ENCODE measurements at places on chromosomes 12 and 14.

- DNase-seq: no peak
Observed at GRCh38 chr12:1932264-1932777, 13.9 kb upstream of the CACNA2D4 start.

- no peak for DNase-seq
Observed at GRCh38 chr14:59213368-59214315, 25.2 kb downstream of the DAAM1 start.

DNA sequence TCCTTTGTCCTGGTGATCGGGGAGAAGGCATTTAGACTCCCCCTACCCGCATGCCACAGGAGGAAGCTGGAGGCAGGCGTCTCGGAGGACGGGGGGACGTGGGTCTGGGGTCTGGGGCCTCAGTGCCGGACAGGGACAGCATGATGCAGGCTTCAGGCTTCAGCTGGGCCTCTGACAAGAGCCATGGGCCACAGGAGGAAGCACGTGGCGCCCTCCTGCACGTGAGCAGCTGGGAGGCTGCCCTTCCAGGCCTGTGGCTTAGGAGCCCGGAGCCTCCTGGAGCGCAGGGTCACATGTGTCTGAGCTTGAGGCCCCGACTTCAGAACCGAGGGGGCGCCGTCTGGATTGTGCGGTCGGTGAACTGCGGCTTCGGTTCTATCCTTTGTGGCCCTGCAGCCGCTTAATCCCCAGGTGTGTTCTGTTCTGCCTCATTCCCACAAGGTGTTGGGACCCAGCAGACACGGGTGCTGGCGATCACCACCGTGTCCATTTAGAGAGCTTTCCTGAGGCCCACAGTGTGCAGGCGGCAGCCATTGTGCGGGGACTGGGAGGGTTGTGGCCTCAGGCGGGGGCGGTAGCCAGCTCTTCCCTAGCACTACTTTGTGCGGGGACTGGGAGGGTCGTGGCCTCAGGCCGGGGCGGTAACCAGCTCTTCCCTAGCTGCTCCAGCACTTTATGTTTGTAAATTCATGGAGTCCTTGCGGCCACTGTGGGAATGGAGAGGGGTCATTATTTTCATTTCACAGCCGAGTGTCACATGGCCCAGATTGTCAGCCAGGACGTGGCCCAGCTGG is 150.2 kb downstream of the ADGRD1 start:
- no peak for DNase-seq

DNA sequence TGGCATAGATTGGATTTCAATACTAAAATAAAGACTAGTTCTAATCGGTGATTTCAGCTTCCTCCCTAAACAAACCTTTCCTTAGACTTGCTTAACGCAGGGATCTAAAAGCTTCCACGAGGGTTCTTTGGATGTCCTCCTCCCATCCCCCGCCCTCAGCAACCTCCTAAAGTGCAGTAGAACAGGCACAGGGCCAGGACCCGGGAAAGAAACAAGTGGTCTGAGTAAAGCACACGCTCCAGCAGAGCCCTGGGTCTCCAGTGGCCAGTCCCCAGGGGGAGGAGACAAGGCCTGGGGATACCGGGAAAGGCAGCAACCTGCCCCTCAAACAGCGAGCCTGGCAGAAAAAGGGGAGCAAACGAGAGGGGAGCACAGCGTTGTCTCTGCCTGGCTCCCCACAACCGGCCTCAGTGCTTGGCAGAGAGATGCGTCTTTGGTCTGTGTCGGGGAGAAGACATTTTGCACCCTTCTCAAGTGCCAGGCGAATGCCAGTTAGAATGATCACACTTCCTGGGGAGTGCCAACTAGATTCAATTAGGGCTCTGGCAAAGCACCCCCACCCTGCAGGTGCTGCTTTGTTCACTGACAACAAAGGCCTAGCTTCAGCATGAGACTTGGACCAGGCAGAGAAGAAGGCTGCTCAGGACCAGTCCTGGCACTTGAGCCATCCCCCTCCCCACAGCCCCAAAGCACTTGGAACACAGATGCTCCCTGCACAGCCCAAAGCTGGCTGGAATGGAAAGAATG is 17.1 kb upstream of the SLC6A12 start:
- no peak for DNase-seq

- DNase-seq: no peak
Observed at GRCh38 chr14:37088356-37089215, 83.8 kb downstream of the SLC25A21 start.

DNA sequence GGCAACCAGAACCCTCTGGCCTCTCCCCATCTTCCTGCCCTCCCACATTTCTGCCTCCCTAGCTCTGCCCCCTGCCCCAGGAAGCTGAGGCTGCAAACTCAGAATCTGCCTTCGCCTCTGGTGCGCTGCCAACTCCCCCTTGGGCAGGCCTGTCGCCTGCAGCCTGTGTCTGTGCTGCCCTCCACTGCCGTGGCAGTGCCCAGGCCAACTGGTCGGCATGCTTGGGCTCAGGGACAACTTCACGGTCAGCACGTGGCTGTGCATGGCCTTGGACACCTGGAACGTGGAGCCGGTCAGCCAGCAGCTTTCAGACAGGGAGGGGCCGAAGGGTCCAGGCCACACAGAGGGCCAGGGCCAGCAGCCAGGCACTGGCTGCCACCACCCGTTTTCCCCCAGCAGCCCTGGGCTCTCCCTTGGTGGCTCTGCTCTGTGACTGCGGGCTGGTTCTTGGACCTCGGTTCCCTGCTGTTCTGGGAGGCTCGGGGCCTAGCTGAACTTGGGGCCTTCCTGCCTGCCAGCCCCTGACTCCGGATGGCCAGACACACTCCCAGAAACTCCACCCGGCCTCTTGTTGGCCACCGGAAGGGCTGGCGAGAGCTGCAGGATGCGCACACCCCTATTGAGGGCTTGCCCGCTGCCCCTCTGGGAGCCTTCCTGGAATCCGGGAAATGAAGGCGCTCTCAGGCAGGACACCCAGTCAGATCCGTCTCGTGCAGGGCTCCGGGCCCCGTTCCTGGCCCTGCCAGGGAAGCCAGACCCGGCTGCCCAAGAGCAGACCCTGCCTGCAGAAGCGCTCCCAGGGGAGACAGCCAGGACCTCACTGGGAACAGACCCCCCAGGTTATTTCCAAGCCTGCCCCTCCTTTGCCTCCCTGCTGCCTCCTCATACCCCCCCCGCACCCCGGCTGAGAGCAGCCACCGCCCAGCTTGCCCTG is 34.2 kb upstream of the PPP1R13B start:
- DNase-seq: no peak

- DNase-seq: no peak
Observed at GRCh38 chr12:119201789-119202543, 23.2 kb downstream of the HSPB8 start.

- no peak for DNase-seq
Observed at GRCh38 chr14:32669391-32669790, 269.3 kb upstream of the NPAS3 start.

- no peak for DNase-seq
Observed at GRCh38 chr14:104249089-104249488, 110.7 kb downstream of the KIF26A start.

- no peak for DNase-seq
Observed at GRCh38 chr12:109736552-109737108, 23.0 kb downstream of the FAM222A start.

GRCh38 chr12:6180268-6181051 is 19.7 kb upstream of the CD9 start:
- DNase-seq: peak; percentile 75

DNA sequence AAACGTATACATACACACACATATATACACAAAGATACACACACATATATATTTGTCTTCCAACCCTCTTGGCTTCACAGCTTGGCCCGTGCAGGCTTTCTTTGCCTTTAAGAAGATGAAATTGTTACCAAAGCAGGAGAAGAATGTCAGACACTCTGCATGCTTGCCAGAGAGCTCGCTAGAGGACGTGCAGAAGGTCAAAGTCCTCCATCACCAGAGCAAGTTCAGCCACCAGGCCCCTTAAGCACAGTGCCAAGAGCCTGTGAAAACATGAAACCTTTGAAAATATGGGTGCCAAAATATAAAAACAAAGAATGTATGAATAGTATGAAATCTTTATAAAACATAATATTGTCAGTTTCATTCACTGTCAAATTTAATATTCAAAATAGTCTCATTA is 14.9 kb upstream of the MCRS1 start:
- DNase-seq: no peak

DNA sequence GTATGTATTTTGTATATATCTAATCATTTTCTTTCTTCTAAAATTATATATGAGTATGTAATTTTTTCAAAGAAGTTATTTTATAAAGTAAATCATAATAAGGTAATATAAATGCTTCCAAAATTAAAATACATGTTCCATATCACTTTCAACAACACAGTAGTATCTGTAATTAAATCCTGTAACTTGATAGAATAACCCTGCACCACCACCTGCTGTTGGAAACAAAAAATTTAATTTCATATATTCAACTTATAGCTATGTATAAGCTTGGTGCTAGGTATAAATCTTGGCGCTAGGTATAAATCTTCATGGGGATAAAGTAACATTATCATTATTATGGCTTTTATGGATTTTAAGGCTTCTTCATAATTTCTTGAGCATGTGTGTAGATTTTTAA is 149.7 kb upstream of the DCN start:
- no peak for DNase-seq

DNA sequence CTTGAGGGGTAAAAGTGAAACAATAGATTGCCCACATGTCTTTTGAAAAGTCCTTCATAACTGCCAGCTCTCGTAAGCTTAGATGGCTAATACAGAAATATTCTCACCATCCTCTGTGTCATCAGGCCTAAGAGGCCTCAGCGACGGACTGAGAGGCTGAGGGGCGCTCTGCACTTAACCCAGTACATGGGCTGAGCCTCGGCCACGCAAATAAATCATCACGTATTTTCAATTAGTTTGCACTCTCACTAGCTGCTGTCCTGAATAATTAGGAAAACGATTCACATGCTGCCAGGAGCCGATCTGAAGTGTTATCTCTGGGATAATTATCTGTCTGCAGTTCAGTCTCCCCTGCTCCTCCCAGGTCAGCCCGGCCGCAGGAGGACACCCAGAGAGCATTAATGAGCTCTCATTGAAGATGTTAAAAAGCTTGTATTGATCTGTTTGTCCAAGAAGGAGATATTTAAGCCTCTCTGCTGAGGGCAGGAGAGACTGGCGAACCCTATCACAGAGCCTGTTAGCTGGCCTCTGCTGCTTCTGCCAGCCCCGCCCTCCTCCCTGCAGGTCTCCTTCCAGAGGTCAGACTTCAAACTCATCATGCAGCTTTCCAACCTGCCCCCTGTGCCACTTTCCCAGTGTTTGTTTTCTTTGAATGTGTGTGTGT is 1051.3 kb downstream of the VRK1 start:
- no peak for DNase-seq

GRCh38 chr12:56298828-56299227 is 1.3 kb downstream of the CS start:
- DNase-seq: no peak

- DNase-seq: no peak
Observed at GRCh38 chr12:109147954-109148353, 31.6 kb downstream of the ACACB start.

DNA sequence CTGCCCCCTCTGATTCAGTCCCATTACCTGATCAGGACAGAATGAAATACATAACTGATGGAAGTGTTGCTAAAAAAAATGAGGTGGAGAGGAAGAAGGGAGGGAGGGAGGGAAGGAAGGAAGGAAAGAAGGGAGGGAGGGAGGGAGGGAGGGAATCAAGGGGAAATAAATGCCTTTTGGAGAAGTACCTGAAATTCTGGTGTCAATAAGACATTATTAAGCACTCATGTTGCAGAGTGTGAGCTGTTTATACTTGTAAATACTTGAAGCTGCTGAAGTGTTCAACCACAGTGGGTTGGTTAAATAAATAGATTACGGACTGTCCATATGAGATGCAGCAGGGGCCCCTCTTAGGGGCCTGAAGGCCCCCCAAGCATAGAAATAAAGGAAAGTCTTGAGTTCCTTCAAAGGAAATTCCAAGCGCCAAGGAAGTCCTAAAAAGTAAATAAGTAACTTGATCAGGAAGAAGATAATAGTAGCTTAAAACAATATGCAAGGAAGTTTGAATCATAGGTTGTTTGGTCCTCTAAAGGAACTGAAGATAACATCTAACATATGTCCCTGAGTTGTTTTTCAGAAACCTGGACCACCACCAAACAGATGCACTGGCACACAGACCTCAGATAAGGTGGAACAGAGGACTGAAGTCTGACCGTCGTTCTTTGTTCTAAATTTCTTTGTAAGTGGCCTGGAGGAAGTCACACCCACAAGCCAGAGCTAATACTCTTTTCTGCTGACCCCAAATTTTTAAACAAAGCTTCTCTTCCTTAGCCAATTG is 110.8 kb downstream of the SEC23A start:
- DNase-seq: no peak

- no peak for DNase-seq
Observed at GRCh38 chr12:2221030-2221621, 168.3 kb downstream of the CACNA1C start.

DNA sequence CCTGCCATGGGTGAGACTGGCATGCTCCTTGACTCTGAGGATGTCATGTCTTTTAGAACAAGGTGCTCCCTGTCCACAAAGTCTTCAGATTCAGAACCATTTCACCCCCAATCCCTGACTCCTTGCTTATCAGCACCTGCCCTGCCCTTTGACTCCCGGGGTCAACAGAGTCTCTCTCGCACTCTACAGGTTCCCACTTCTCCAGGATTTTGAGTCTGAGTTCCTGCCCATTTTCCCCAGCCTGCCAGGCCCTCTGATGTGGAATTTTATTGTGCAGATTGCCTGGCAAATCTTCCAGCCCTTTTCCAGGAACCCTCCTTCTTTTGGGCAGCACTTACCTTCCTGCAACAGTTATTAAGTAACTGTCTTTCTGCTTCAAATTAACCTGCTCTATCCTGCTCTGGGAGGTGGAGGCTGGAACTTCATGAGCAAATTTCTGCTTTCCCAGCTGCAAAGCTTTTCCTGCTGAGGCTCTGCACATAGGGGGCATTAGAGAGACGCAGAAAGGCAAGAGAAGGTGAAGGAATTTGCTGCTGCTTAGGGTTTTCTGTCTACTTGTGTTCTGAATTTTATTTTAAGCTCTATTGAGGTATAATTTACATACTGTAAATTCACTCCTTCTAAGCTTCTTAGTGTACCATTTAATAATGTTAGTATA is 259.1 kb downstream of the PCNX1 start:
- peak; percentile 4 for DNase-seq

- DNase-seq: no peak
Observed at GRCh38 chr12:94829552-94829951, 173.9 kb downstream of the NDUFA12 start.

DNA sequence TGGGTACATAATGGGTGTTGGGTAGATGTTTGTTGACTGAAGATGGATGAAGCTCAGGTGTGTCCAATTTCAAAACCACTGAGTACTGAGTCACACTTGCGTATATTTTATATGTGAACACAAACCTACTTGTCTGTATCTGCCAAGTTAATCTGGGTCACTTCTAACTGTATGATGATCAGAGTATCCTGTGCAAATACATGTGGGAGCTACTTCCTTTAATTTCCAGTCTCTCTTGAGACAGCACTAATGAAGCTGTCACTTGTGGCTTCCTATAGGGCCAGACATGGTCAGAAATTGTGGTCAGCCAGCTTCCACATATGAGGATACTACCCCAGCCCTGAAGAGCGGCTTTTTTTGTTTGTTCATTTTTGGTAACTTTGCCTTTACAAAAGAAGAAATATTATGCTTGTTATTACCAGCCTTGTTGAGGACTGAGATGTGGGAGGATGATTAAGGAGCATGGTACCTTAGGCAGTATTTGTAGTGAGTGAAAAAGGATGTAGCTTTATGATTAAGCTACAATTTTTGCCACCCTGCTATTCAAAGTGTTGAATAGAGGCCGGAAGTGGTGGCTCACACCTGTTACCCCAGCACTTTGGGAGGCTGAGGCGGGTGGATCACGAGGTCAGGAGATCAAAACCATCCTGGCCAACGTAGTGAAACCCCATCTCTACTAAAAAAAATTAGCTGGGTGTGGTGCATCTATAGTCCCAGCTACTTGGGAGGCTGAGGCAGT is 32.4 kb downstream of the PLXNC1 start:
- no peak for DNase-seq

Measured in RCC 7860 (cell line).